Stimulated activated CD8-positive, alpha-beta memory T cell treated with anti-CD3 and anti-CD28 coated beads, Interleukin-7, amount 100 ng/mL, for 1 hour (primary cell): ENCODE measurements at places on chromosomes 3 and 15.

DNA sequence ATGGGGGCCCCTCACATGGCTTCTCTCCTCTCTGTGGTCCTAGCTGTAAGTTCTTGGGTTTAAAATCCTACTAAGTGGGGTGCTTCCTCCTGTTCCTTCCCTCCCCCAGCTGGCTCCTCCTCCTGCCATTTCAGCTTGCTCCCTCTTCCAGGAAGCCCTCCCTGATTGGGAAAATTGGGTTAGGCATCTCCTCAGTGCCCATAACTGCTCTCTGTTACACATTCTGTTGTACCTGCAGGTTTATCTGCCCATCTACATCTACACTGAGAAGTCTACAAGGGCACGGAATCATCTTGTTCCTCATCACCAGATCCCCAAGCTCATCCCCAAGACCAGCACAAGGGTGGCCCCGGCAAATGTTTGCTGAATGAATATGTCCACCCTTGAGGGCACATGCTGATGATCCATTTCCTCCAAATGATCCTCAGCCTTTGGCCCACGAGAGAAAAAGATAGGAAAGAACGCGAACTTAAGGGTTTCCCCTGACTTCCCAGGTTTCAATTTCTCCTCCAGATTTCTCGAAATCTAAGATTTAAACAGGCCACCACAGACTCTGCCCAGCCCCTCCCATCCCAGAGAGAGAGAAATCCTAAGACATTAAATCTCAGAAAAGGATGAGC is 3.9 kb downstream of the SEMA7A start:
- no peak for DNase-seq

GRCh38 chr15:80241508-80241907 is 10.5 kb downstream of the CTXND1 start:
- DNase-seq: no peak

DNA sequence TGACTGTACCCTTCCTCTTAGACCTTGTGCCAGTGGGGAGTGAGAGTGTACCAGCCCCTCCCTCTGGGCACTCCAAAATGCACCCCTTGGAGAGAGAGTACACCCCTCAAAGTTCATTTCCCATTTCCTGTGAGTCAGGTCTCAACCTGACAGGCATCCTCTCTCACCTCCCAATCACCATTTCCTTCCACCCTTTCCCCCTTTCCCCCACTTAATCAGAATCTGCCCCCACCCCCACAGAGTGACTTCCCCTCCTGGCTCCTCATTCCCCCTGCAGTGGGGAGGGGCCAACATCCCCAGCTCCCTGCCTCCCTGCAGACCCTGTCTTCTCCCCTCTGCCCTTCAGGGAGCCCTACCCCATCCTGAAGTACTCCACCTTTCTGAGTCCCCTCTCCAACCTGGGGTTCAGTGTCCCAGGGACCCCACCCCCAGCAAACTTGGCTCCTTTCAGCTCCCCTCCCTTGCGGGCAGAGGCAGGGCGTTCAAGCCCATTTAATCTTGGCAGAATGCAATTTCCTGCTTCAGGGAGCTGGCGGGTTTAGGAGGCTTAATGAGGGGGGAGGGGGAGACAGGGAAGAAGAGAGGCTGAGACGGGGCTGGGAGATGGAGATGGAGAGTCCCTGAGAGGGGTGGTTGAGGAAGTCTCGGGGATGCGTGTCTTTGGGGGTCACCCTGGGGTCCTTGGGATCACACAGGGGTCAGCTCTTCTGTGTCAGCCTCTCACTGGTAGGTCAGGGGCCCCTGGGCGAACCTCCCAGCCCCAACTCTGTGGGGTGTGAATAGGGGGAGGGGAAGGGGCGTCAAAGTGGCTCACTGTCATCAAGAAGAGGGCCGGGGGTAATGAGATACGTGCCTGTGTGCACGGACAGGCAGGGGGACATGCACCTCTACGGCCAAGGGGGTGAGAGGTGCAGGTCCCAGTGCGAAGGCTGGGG is 16.6 kb upstream of the SEMA3F start:
- no peak for DNase-seq

DNA sequence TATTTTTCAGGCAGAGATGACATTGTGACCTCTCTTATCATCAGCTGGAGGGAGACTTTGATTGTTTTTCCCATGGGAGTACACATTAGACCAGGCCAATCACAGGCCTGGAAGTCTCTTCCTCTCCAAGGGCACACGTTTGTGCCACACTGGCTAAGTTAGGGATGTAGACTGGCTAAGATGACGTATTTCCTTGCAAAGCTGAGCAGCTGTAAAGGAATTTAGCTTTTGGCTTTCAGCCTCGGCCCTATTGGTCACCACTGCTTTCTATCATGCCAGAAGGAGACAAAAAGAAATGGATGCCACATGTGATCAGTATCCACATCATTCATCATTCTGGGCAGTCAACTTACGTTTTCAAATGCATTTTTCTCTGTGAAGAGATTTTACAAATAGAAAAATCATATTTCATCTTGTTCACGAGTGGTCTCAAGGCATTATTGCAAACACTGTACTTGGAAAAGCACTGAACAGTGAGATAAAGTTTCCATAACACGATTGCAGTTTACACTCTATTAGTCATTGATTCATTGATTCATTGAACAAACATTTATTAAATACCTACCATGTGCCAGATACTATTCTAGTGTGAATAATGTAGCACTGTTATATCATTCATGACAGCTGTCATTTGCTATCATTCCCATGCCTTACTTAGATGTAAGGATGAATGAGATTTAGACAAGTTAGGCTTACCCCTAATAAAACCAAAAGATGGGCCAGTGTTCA is 27.0 kb upstream of the RNF7 start:
- DNase-seq: no peak

- DNase-seq: no peak
These were observed 1.4 kb upstream of the AQP9 start for GRCh38 chr15:58136731-58137130.

DNA sequence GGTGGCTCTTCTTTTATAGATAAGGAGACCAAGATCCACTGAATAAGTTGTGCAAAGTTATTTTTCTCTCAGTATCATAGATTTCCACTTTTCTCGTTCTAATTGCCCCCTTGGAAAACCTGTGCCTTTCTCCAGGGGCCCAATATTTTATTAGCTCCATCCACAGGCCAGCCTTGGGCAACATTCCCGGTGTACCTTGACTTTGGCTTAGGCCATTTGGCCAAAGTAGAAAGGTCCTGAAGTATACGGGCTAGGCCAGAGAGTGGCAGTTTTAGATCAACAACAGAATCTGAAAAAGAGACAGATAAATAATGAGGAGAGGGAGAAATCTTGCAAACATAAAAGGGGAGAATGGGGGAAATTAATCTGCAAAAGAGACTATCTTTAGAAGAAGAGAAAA is 91.7 kb upstream of the CHMP2B start:
- no peak for DNase-seq

- DNase-seq: no peak
These were observed 1.9 kb upstream of the ALS2CL start for GRCh38 chr3:46695177-46695961.

DNA sequence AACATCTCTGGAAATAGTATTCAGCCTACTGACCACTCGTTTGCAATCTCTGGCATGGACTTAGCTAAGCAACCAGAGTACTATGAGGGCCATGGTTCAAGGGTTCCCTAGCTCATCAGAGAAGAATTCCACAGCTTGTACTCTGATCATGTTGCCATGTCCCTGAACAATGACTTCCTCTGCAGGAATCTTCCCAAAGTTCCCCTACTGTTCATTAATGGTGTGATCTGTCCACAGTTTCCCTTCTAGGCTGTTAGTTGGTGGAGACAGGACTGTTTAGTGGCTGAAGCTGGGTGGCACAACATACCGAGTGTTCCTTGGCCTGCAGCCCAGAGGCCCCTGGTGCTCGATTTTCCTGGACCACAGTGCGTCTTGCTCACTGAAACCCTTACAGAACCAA is 44.4 kb upstream of the GALNT15 start:
- DNase-seq: no peak

GRCh38 chr15:45351227-45351626 is 27.1 kb downstream of the GATM start:
- DNase-seq: no peak

GRCh38 chr3:37768107-37768809 is 93.4 kb upstream of the CTDSPL start:
- DNase-seq: no peak

GRCh38 chr3:52523386-52524257 is 10.0 kb downstream of the NT5DC2 start:
- no peak for DNase-seq

GRCh38 chr15:31265871-31266711 is 60.5 kb upstream of the KLF13 start:
- no peak for DNase-seq

DNA sequence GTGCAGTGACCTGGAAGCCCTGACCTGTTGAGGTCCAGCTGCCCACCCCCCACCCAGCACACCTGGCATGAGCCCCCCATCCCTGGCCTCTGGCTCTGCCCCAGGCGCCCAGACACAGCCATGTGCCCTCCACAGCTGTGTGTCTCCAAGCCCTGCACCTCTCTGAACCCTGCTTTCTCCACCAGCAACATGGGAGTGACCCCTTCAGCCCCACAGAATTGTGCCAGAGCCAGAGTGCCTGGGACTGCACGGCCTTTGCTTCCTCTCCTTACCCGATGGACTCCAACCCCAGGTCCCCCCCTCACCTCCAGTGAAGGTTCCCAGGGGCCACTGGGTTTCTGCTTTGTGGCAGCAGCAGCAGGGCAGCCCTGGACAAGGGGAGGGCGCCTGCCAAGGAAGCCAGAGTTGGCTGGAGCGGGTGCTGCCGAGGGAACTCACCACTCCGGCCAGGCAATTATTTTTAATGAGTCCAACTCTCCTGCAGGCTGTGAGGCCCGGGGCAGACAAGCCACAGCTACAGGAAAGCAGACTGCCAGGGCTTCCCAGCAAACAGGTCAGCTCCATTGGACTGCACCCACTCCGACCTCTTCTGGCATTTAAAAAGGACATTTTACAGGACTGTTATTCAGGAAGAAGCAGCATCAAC is 24.1 kb downstream of the PRR20G start:
- no peak for DNase-seq

GRCh38 chr3:192082730-192083660 is 622.0 kb downstream of the PYDC2 start:
- no peak for DNase-seq
